ENCODE measurements at places on chromosomes 7 and 10. TPM values are rescaled to one million over a fixed set of nuclear protein-coding genes. Genes with fewer than 3 reads are reported as not detected.

GRCh38 chr10:102121739-102122372 lies 1.7 kb upstream of the LDB1 start:
- DNase-seq: peak; percentile 92

DNA sequence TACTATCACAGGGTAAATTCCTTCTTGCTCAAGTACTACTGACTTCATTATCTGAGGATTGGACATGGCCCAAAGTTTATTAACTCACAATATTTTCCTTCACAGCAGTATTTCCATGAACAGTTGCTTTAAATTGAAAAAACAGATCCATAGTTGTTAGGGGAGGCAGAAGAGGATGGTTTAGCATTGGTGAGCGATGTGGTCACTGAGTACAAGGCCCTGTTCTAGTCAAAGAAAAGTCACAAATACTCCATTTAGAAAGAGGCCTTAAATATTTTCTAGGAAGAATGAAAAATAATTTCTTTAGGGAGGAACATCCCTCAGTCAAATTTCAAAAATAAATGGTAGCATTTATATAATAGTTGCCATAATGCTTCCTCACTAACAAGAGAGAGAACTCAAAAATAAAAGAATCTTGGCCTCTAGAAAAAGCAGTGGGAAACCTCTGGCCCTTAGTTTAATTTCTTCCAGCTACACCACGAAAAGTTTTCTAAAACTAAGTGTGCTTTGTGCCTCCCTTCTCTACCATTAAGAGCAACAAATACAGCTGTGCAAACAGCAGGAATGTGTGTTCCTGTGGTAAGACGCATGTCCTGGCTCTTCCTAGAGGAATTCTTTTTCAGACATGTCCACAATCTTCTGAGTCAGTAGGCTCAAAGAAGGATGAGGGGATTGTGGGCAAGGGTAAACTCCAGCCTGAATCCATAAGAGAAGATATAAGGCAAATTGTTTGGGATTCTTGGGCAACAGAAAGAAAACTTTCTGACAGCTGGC lies 105.7 kb downstream of the HOXA1 start:
- DNase-seq: no peak

SP8 gene
- total RNA-seq: 2.9 TPM

LMOD2 gene
- not detected for total RNA-seq

RBM28 gene
- 20.9 TPM for total RNA-seq

GRCh38 chr7:26182283-26182682 lies 18.3 kb downstream of the HNRNPA2B1 start:
- DNase-seq: no peak

- no peak for DNase-seq
Observed at GRCh38 chr7:108403597-108404217, 52.5 kb downstream of the NRCAM start.

LIPF gene
- not detected for total RNA-seq

GRCh38 chr7:107949443-107949935 lies 53.5 kb downstream of the LAMB1 start:
- DNase-seq: no peak

Data from vagina (tissue), 2 donors.